ENCODE measurements at places on chromosomes 3 and 15.

DNA sequence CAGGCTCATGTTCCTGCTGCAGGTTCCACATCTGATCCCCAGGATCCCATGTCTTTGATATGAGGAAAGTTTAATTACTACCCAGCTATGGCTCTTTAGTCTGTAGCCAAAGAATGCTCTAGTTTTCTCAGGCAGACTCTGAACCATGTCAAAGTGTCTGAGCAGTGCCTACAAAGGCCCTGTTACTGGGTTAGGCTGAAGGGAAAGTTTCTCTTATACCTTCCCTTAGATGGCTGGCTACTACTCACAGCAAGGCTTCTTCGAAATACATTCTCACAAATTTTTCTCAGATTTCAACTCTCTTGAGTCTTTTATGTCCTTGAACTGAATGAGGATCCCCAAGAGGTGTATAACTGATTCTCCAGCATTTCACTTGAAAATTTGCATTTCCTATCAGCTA, 102.4 kb downstream of the NR1D2 start:
- no peak for DNase-seq

- DNase-seq, result no peak
Observed at GRCh38 chr3:34881026-34881425, 758.3 kb upstream of the ARPP21 start.

DNA sequence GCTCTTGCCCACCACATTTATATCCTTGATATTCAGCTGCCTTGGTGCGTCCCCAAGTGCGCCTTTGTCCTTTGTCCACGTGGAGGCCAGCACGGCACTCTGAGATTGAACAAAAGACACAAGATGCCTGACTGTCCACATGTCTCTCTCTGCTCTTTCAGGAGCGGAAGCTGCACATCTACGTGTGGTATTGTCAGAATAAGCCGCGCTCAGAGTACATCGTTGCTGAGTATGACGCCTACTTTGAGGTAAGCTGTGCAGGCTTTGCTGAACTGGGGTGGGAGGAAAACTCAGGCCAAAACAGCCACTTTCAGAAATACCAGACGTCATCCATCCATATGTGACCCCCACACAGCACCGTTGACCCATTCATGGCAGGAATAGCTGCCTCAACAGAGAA, 72.0 kb upstream of the UMPS start:
- DNase-seq, result no peak

DNA sequence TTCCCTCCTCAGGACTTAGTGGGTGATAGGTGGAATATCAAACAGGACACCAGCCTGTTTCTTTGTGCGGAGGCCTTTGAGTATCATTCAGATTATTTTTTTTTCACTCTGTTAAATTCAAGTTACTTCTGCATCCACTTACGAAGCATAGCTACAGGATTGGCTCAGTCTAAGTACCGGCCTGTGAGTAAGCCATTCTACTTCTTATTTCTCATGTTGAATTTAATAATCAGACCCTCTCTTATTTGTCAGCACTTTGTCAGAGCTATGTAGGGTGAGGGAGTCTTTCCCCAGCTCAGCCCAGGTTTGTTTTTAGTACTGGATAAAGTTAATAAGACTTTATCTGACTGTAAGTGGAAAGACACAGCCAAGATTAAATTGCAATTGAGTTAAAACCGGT, 54.7 kb downstream of the ITPR1 start:
- DNase-seq, result no peak

GRCh38 chr3:134687642-134688041, 36.8 kb upstream of the KY start:
- no peak for DNase-seq

Measured in progenitor cell of endocrine pancreas (in vitro differentiated cells).